Brain (organoid and tissue), 16 donors: ENCODE measurements at places on chromosomes 7 and 10. TPM values are rescaled to one million over a fixed set of nuclear protein-coding genes. Genes with fewer than 3 reads are reported as not detected.

Gene IKZF1
- 0.42 TPM for polyA plus RNA-seq

Gene SYCE1
- 2.9 TPM for polyA plus RNA-seq

Gene URGCP
- 19.8 TPM for polyA plus RNA-seq

Gene HYCC1
- polyA plus RNA-seq = 0.80 TPM

Gene SHTN1
- 56.0 TPM for polyA plus RNA-seq

Gene CRYGN
- 0.70 TPM for polyA plus RNA-seq

Gene CRTAC1
- 18.8 TPM for polyA plus RNA-seq

Gene HSPA12A
- polyA plus RNA-seq = 11.6 TPM

Gene SPOCK2
- 189 TPM for polyA plus RNA-seq

Gene ASB10
- not detected for polyA plus RNA-seq

Gene ATOH7
- 1.4 TPM for polyA plus RNA-seq

Gene IDI2
- not detected for polyA plus RNA-seq
